ENCODE measurements at places on chromosomes 5 and 9.

DNA sequence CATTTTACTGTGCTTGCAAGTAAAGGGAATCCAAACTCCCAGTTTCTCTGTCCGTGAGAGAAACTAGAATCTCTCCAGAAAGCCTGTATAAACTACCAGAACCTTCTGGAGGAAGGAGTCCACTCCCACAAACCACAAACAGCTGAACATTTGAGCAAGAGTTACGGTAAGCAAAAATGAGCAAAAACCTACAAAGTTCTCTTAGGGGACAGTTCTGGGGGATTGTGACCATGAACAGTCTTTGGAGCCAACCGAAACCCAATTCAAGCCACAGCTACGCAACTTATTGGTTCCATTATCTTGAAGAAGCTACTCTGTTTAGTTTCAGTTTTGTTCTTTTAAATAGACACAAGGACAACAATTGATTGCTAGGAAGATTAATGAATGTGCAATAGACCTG is 330.6 kb downstream of the ASTN2 start:
- no peak for DNase-seq

- no peak for DNase-seq
Measured at GRCh38 chr9:113416149-113416721, 5.7 kb downstream of the C9orf43 start.

- DNase-seq = no peak
Measured at GRCh38 chr9:3330792-3331420, 194.9 kb downstream of the RFX3 start.

GRCh38 chr9:128298535-128299482 is 22.7 kb downstream of the SWI5 start:
- DNase-seq = no peak

- DNase-seq = no peak
Measured at GRCh38 chr9:96413302-96414221, 4.6 kb downstream of the ZNF367 start.
